ENCODE measurements at places on chromosomes 12 and 14.

DNA sequence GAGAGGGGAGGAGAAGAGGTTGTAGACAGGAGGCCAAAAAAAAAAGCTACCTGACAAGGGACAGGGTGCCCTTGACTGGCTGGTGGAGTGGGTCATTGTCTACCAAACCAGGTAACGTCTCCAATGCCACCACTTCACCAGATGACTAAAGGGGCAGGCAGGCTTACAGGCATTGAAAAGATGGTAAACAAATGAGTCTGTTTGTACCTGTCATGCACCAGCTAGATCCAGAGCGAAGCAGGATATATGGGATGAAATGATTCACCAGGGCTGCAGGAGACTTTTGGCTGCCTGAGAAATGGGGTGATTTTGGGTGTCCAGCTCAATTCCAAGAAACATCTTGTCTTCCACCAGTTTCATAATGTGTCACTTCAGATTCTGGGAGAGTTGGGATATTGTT, 4.0 kb downstream of the C12orf54 start:
- DNase-seq: no peak

DNA sequence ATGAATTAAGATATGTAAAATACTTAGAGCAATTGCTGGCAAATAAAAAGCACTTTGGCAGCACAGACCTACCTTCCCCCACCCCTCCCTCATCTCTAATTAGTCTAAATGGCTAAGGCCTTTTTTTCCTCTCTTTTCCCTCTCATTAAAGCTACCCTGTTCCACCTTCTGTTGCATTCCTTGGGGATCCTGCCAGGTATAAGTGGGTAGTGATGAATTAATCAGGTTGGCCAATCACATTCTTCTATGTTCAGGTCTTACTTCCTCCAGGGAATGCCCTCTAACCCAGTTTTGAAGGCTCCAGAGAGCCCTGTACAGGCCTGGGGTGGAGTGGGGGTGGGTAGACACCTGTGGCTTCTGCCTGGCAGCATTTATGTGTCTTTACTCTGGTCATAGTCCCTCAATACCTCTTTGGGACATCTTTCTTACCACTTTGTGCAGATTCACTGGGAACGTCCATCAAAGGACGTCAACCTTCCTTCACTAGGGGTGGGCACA, 28.4 kb downstream of the HSPB8 start:
- no peak for DNase-seq

GRCh38 chr12:63308671-63309070, 157.7 kb upstream of the AVPR1A start:
- DNase-seq: no peak

- no peak for DNase-seq
These were observed 27.2 kb downstream of the CLSTN3 start for GRCh38 chr12:7157391-7157790.
